ENCODE measurements at places on chromosomes 16 and 17. TPM values are rescaled to one million over a fixed set of nuclear protein-coding genes. Genes with fewer than 3 reads are reported as not detected.

The PLA2G10 gene
- polyA plus RNA-seq = not detected

The PRSS36 gene
- polyA plus RNA-seq = 1.2 TPM

The ADAP2 gene
- not detected for polyA plus RNA-seq

The CD300LD gene
- polyA plus RNA-seq = not detected

The TBC1D3I gene
- polyA plus RNA-seq = not detected

The MT4 gene
- polyA plus RNA-seq = not detected

The ITGA2B gene
- polyA plus RNA-seq = not detected
